ENCODE measurements at places on chromosomes 1 and 21. TPM values are rescaled to one million over a fixed set of nuclear protein-coding genes. Genes with fewer than 3 reads are reported as not detected.

Gene EFNA3
- total RNA-seq, result 1.1 TPM

Gene GNB1
- 172 TPM for total RNA-seq

Gene ZFYVE9
- total RNA-seq, result 19.3 TPM

Gene TMPRSS15
- not detected for total RNA-seq

Gene SMIM12
- total RNA-seq, result 33.6 TPM

Gene SPRR1A
- total RNA-seq, result not detected

Gene DCST2
- 0.37 TPM for total RNA-seq

Gene PCP4L1
- total RNA-seq, result 0.17 TPM

Gene NKAIN1
- not detected for total RNA-seq

Gene TNFRSF8
- total RNA-seq, result 1.2 TPM

Gene COL8A2
- 0.67 TPM for total RNA-seq

Gene PALMD
- 115 TPM for total RNA-seq

Gene NBPF4
- not detected for total RNA-seq

Gene SLC66A1
- total RNA-seq, result 7.5 TPM

Gene PLEKHA6
- total RNA-seq, result 21.6 TPM

Gene AMY1B
- total RNA-seq, result not detected

Gene AXDND1
- total RNA-seq, result not detected

Gene FLG2
- total RNA-seq, result not detected

Gene DNAH14
- total RNA-seq, result 5.5 TPM

Gene FALEC
- not detected for total RNA-seq

Gene SLC2A5
- total RNA-seq, result 3.2 TPM

Gene ADAMTS1
- 41.8 TPM for total RNA-seq

Gene LEPR
- total RNA-seq, result 4.4 TPM

Gene SPRR1B
- not detected for total RNA-seq

Gene MYCL
- 1.5 TPM for total RNA-seq

Gene SLC35F3
- total RNA-seq, result not detected

Gene OLIG2
- total RNA-seq, result not detected

Gene FAM131C
- total RNA-seq, result 3.7 TPM

Gene SPRTN
- 6.6 TPM for total RNA-seq

Gene GBP4
- total RNA-seq, result 8.8 TPM

Gene ITLN2
- total RNA-seq, result not detected

Gene AVPR1B
- total RNA-seq, result not detected

Gene NBPF20
- total RNA-seq, result 0.50 TPM

Gene MAP1LC3C
- not detected for total RNA-seq

Gene P3H1
- 6.2 TPM for total RNA-seq

Gene TNFRSF1B
- total RNA-seq, result 13.0 TPM

Gene STX12
- 23.7 TPM for total RNA-seq

Gene PLXNA2
- 12.1 TPM for total RNA-seq

Gene CACNA1S
- total RNA-seq, result not detected

Gene RNF207
- 82.3 TPM for total RNA-seq

Gene VASH2
- total RNA-seq, result 1.0 TPM

Gene HUNK
- total RNA-seq, result 0.40 TPM

Gene ELAPOR1
- total RNA-seq, result 0.30 TPM

Gene GALNT2
- 22.0 TPM for total RNA-seq

Gene CELA2A
- not detected for total RNA-seq

Gene LDLRAD1
- total RNA-seq, result not detected

Gene KCND3
- 19.8 TPM for total RNA-seq

Gene RSPH1
- total RNA-seq, result not detected

Gene CFHR5
- total RNA-seq, result not detected

Gene FCN3
- total RNA-seq, result 19.3 TPM

Gene KIF26B
- 3.1 TPM for total RNA-seq

Gene CGN
- total RNA-seq, result 0.92 TPM

Gene CHI3L1
- 1.0 TPM for total RNA-seq

Gene ILDR2
- 1.6 TPM for total RNA-seq

Gene L1TD1
- 0.05 TPM for total RNA-seq

Gene OR2T11
- total RNA-seq, result not detected

Gene TSPAN2
- total RNA-seq, result 6.2 TPM

Gene SCAMP3
- total RNA-seq, result 62.7 TPM

Gene FMN2
- total RNA-seq, result not detected

Gene TRIM17
- 0.50 TPM for total RNA-seq

Measured in left ventricle myocardium superior (tissue), 1 donor.